ENCODE measurements at places on chromosomes 2 and 18.

DNA sequence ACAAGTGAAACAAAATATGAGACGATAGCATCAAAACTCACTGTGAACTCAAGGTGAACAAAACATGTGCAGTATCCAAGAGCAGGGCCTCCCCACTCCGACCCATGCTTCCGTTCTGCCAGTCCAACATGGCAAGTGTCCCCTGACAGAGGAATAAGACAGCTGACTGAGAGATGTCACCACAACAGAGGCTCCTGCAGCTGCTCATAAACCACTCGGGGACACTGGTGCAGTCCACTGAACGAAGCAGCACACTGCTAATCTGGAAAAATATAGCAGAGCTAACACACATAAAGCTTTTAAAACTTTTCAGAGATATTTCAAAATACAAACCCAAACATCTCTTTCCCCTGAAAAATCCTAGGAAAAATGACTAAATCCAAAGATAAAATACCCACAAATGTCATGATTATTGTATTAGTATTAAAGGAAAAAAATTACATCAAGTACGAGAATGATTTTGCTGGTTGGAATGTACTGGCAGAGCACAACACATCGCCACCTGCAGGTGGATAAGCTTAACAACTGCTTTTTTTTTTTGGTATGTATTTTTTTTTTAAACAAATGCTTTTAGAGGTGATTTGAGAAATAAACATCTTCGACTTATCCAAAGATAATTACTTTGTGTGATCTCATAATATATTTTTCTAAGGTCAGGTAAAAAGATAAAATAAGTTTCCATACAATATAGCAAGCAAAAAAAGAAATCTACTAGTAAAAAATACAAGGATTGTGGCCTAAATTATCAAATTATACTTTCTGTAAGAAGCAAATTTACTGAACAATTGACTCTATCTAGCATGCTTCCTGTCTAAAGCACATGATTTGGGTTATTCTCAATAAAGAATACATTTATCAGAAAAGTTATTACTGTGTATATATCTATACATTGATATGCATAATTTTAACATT, 18.6 kb downstream of the THADA start:
- DNase-seq, result no peak

DNA sequence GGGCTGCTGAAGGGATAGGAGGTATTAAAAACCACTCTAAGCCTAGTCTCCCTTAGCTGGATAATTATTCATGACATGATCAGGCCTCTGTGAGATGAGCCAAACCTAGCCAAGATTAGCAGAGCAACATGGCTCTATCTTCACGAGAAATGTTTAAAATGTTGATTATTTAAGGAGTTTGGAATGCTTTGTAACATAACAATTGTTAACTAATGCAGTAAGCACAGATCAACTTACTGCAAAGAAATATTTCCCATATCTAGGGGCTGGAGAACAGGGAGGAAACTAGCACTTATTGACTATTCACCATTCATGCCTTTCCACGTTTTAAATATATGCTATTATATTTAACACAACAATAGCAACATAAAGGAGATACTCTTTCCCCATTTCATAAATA, 833.7 kb upstream of the CHAC2 start:
- DNase-seq, result no peak

DNA sequence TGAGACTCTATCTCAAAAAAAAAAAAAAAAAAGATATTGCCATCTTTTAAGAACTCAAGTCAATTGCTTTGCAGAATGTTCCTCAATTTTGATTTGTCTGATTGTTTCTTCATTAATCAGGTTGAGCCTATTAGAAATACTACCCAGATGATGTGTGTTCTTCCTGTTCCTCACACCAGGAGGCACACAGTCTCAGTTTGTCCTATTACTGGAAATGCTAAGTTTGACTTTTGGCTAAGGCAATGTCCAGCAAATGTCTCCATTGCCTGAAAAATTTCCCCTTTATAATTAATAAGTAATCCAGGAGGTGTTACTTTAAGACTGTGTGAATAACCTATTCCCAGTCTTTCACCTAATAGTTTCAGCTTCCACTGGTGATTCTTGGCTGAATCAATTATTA, 28.4 kb downstream of the BOLA3 start:
- DNase-seq, result no peak

DNA sequence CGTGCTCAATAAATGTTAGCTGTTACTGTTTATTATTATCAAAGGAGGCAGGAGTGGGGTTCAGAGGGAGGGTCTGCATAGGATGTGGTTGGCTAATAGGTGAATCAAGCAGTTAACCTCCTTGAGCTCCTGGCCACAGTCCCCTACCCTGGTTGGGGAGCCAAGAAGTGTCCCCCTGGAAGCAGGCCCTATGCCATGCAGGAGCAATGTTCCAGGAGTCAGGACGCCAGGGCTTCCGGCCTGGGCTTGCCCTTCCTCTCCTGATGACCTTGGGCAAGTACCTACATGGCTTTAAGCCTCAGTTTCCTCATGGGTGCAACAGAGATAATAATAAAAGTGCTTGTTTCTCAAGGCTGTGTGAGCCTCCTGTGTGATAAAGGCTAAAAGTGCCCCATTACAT, 84.9 kb downstream of the DYSF start:
- DNase-seq, result no peak

DNA sequence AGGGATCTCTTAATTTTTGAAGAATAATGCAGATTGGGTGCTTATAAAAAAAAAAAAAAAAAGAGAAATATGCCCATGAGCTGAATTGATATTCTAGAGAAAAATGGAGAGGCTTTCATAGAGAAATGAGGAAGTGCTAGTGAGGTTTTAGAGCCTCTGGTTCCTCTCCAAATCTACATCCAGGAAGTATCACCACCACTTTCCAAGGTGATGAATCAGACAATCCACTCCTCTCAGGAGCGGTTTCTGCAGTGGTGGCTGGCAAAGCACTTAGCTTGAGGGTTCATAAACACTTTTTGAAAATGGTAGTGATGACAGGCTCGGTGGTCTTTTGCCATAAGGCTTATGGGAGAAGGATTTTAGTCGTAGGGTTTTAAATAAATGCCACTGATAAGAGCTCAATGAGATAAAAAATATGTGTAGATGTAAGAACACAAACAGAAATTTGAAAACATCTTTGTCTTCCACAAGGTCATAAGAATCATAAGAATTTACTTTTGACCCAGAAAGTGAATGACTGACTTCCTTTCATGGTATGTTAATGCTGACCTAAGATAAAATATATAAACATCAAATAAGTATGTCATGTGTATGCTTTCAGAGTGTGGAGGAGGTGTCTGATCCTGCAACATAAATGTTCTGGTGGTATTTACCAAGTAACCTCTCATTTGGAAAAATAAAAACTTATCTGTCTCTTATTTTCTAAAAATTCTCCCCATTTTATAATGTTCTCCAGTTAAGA, 42.1 kb upstream of the DSG1 start:
- DNase-seq, result no peak

DNA sequence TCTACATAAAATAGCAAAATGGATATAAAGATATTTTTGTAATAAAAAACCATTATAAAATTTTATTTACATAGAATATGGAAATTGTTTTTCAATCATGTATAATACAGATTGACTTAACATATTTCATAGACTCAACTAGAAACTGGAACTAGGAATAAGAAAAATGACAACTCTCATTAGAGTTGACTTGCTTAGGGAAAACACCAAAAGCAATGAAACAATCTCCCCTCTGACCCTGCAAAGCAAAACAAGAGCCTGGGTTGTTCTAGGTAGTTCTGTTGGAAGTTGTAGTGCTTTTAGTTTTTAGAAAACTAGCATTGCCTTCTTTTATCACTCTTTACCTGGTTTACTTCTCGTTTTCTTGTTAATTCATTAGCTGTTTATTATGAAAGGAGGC, 32.2 kb upstream of the MTIF2 start:
- no peak for DNase-seq

DNA sequence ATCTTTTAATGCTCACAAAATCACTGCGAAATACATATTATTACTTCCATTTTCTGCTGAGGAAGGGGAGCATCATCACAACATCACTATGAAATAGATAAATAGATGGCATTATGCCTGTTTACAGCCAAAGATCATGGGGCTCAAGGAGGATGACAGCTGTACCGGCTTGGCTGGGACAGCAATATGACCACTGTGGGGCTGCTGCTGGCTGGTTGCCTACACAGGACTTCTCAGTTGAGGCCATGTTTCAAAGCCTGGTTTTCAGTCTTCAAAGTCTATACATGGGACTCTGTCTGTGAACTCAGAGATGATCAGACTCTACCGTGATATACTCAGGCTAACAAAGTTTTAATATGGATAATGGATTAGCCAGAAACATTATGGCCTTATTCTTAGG, 58.7 kb downstream of the SPATS2L start:
- no peak for DNase-seq

DNA sequence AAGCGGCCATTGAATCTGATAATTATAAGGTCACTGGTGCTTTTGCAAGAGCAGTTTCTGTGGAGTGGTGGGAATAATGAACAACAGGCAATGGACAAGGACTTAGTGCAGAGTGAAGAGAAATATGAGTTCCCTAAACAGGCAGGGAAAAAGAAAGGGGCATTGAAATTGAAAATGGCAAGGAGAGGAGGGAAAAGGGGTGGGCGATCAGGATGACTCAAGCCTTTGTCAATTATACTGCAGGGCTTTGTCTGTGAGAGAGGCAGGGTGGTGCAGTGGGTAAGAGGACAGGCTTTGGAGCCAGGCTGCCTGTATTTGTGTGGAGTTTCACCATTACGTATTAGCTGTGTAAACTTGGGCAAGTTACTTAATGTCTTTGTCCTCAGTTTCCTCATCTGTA, 29.5 kb upstream of the PAIP2B start:
- DNase-seq, result no peak

DNA sequence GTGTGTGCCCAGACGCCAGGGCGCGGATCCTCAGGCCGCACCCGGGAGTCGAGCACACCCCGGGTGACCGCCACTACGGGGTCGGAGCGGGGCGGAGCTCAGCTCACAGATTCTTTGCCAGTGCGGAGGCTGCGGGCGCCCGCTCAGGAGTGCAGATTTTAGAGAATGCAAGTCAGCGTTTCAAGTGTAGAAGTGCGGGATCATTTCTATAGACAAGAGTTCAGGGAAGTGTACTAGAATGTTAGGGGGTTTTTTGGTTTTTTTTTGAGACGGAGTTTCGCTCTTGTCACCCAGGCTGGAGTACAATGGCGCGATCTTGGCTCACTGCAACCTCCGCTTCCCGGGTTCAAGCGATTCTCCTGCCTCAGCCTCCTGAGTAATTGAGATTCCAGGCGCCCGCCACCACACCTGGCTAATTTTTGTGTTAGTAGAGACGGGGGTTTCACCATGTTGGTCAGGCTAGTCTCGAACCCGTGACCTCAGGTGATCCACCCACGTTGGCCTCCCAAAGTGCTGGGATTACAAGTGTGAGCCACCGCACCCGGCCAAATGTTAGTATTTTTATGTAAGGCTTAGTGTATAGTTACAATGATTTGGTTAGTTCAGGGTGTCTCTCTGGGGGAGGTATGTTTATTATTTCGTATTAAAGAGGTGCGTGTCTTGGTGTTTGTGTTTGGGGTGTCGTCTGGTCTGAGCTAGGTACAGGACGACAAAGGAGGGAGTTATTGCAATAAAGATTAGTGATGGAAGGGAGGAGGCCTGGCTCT, 619 bp upstream of the FAM168B start:
- no peak for DNase-seq

GRCh38 chr2:1886405-1886992, 142.2 kb upstream of the PXDN start:
- peak; percentile 68 for DNase-seq

DNA sequence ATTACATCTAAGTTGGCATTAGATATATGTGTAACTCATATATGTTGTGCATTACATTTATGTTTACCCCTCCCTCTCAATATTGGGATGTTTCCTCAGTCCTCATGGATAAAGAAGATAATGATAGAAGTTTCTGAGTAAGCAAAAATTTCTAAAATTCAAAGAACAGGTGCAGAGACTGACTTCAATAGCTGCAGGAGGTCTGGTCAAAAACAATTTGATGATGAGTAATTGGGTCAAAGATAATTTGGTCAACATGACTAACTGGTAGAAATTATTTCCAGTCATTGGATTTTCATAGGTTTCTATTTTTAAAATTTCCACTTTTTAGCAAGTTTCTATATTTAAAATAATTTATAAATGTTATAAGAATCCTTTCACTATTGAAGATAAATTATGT, 1130.9 kb upstream of the SLC39A10 start:
- no peak for DNase-seq

All from T47D (cell line).